Peyer's patch (tissue), 4 donors: ENCODE measurements at places on chromosomes 6 and 20. TPM values are rescaled to one million over a fixed set of nuclear protein-coding genes. Genes with fewer than 3 reads are reported as not detected.

DNA sequence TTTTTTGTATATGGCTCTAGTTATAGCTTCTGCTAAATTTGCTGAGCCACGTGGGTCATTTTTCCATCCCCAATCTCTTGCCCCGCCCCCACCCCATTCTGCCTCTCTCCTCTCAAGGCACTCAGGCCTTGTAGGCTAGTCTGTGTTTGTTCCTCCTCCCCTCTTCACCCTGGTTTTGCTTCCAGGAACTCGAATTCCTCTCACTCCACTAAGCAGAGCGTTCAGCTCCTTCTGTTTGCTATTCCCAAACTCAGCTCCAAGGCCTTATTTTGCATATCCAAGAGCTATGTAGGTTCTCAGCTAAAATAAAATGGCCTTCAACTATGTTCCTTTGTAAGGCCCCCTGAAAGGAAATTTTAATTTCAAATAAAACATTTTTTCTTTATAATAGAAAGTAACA lies 1293.7 kb downstream of the EPHA7 start:
- DNase-seq = no peak

GRCh38 chr6:41727705-41728072 lies 7.7 kb downstream of the TFEB start:
- DNase-seq = no peak

GRCh38 chr6:44826025-44826676 lies 438.6 kb downstream of the CDC5L start:
- DNase-seq = no peak

DNA sequence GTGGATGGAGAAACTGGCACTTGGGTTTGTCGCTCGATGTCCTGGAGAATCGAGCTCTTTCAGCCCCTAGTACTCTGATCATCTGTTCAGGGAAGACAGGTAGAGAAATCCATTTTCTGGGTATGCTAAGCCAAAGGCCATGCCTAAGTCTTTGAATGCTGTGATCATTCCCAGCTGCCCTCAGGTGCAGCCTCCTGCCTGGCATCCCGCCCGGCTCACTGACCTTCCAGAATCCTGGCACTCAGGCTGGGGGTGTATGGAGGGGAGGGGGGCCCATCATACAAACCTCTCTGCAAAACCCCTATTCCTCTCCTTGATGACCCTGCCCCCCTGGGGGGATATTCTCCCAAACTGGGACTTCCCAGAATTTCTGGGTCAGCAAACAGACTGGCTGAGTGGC lies 28.6 kb downstream of the C20orf203 start:
- DNase-seq = no peak

PLCB1 gene
- total RNA-seq = 28.1 TPM

NHSL1 gene
- 187 TPM for total RNA-seq
